ENCODE measurements at places on chromosomes 3 and 15. TPM values are rescaled to one million over a fixed set of nuclear protein-coding genes. Genes with fewer than 3 reads are reported as not detected.
A peak's percentile ranks its signal among the peaks of the same experiment; 100 is the strongest.

DNA sequence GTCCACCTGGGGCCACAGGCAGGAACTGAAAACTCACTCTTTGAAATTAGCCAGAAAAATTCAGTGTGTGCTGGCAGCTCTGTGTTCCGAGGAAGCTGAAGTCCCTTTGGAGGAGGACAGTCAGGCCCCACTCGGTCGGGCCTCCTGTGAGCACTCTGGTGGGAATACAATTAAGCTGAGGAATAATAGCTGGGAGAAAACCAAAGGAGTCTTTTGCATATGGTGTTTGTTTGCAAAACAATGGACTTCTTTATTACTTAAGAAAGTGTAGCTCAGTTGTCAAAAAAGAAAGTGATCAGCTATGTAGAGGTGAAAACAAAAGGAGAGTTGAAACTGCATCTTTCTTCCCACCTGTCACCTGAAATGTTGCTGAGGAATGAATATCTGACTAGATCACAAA is 202.5 kb downstream of the MEIS2 start:
- peaks cover 19% of the 10 kb centered on the region for H3K36me3 ChIP-seq
- H3K27me3 ChIP-seq: no peaks in the 10 kb centered on the region
- H3K27ac ChIP-seq: no peak overlapping the region

Gene FOXB1
- polyA plus RNA-seq: not detected

Gene ZDHHC23
- 2.3 TPM for polyA plus RNA-seq

GRCh38 chr3:116164039-116164438 is 281.2 kb downstream of the LSAMP start:
- H3K4me1 ChIP-seq: no peaks in the 10 kb centered on the region
- no peaks in the 10 kb centered on the region for H3K27me3 ChIP-seq
- H3K4me3 ChIP-seq: no peak overlapping the region
- DNase-seq: no peak

Gene GOLGA8G
- polyA plus RNA-seq: not detected

Gene NRROS
- 6.8 TPM for polyA plus RNA-seq

Gene ZNF385D
- 0.40 TPM for polyA plus RNA-seq

DNA sequence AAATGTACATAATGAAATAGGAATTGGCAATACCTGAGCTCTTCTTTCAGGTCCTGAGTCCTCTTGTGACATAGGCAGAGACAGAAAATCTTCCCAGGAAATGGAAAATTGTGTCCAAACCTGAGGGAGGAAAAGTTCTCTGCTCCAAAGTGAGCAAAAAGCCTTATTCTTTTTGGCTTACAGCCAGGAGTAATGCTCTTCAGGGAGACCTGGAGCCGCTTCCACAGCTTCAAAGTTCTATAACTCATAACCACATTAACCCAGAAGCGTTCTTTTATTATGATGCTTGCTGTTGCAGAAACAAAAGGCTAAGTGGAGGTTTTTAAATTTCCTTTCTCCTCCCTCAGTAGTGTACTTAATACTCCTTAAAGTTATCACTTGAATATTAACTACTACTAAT is 633 bp downstream of the IGSF10 start:
- H3K4me3 ChIP-seq: peak overlapping the region; percentile 63
- H3K36me3 ChIP-seq: no peaks in the 10 kb centered on the region
- no peak for DNase-seq
- no peak overlapping the region for H3K27ac ChIP-seq

Gene RHCG
- 0.72 TPM for polyA plus RNA-seq

Gene LMCD1
- polyA plus RNA-seq: 7.0 TPM

Gene GPR62
- polyA plus RNA-seq: 0.24 TPM

- no peak overlapping the region for H3K27ac ChIP-seq
- H3K27me3 ChIP-seq: no peaks in the 10 kb centered on the region
- peak; percentile 28 for DNase-seq
- H3K36me3 ChIP-seq: no peaks in the 10 kb centered on the region
Measured at GRCh38 chr3:120816728-120817127, 74.2 kb downstream of the GTF2E1 start.

Gene CLDN16
- polyA plus RNA-seq: 0.72 TPM

Gene SIAH2
- polyA plus RNA-seq: 24.3 TPM

Gene THRB
- 4.8 TPM for polyA plus RNA-seq

GRCh38 chr15:60883691-60884640 is 345.1 kb downstream of the RORA start:
- no peaks in the 10 kb centered on the region for H3K36me3 ChIP-seq
- H3K4me1 ChIP-seq: peaks cover 6% of the 10 kb centered on the region
- H3K27me3 ChIP-seq: no peaks in the 10 kb centered on the region
- no peak overlapping the region for H3K27ac ChIP-seq

- H3K27me3 ChIP-seq: no peaks in the 10 kb centered on the region
- no peak for DNase-seq
- H3K4me3 ChIP-seq: no peak overlapping the region
- H3K36me3 ChIP-seq: no peaks in the 10 kb centered on the region
- peak overlapping the region; percentile 41 for H3K27ac ChIP-seq
- H3K4me1 ChIP-seq: no peaks in the 10 kb centered on the region
Measured at GRCh38 chr15:31434588-31435260, 108.1 kb downstream of the KLF13 start.

All from adrenal gland (tissue), 19 donors.